ENCODE measurements at places on chromosomes 7 and 10. TPM values are rescaled to one million over a fixed set of nuclear protein-coding genes. Genes with fewer than 3 reads are reported as not detected.

- DNase-seq = peak; percentile 18
These were observed 70.7 kb downstream of the ARHGAP22 start for GRCh38 chr10:48533951-48534720.

- no peak for DNase-seq
These were observed 130.4 kb upstream of the KCNMA1 start for GRCh38 chr10:77768039-77768438.

GRCh38 chr10:124909563-124909962 is 32.4 kb upstream of the ZRANB1 start:
- no peak for DNase-seq

- DNase-seq = no peak
These were observed 57.8 kb downstream of the MINDY3 start for GRCh38 chr10:15802375-15802949.

GRCh38 chr7:13904007-13904406 is 85.5 kb downstream of the ETV1 start:
- no peak for DNase-seq

DNA sequence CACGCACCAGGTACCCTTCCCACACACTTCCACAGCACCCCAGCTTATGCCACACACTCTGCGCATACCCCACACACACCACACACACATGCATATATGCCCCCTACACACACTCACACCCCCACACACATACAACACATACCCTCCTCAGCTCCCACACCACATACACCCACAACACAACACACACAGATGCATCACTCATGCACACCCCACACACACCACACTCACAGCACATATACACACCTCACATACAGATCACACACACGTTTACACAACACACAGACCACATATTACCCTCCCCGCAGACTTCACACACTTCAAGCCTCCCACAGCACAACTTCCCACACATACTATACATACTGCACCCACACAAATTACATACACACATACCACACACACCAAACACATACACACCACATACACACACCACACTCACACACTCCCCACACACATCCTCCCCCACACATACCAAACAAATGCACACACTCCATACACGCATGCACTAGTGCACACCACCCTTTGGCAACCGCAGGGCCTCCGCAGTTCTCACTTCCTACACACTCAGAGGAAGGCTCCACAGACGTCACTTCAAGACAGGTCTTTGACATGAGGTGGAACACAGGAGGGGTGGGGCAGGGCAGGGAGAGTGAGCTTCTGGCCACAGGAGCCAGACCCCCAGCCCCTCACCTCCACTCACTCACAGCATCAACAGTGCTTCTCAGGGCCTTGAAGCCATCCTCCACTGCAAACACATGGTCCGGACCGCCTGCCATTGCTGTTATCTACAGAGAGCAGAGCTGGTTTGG is 18.5 kb upstream of the ANTXRL start:
- DNase-seq = no peak

- DNase-seq = no peak
These were observed 93.6 kb downstream of the SNX10 start for GRCh38 chr7:26385240-26385639.

- DNase-seq = no peak
These were observed 81.3 kb upstream of the TNS3 start for GRCh38 chr7:47663213-47663612.

CDNF gene
- 1.2 TPM for total RNA-seq

PIK3CG gene
- 5.4 TPM for total RNA-seq

CTAGE6 gene
- total RNA-seq = not detected

Data from A172 (cell line).